ENCODE measurements at places on chromosomes 6 and 20.

DNA sequence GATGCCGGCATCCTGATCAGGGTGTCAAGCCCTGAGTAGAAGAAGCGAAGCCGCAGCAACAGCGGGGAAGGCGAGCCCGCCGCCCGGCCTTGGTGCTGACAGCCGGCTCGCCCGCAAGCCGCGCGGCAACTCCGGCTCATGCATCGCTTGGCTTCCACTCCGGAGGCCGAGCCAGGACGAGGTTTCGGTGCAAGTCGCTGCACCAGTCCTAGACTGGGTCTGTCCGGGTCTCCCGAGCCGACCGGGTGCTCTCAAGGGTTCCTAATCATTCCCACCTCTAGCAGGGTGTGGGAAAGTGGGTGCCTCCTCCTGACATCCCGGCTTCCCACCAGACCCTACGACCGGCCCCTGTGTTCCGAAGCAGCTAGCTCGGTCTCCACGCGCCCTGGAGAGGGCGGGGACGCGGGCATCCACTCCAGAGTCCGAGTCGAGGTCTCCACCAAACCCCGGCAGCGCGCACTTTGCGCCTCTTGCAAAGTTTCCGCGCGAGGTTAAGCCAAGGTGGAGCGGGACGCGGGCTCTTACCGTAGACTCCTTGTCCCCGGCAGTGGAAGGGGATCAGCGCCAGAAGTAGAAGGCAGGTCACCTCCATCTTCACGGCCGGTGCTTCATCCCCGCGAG lies 1.4 kb downstream of the MDGA1 start:
- peak; percentile 16 for DNase-seq

DNA sequence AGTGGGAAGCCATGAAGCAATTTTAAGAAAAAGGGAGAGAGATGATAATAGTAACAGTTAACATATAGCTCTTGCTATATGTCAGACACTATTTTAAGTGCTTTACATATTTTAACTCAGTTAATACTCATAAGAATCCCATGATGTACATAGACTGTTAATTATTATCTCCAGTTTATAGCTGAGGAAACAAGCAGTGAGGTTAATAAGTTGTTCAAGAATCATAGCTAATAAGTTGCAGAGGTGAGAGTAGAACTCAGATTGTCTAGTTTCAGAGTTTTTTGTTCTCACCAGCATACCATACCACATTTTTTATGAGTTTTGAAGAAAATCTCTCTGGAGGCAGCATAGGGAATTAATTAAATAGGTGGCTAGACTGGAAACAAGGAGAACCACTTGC lies 144.6 kb upstream of the MMS22L start:
- DNase-seq = no peak

GRCh38 chr6:44266347-44266746 lies 996 bp upstream of the NFKBIE start:
- DNase-seq = no peak

DNA sequence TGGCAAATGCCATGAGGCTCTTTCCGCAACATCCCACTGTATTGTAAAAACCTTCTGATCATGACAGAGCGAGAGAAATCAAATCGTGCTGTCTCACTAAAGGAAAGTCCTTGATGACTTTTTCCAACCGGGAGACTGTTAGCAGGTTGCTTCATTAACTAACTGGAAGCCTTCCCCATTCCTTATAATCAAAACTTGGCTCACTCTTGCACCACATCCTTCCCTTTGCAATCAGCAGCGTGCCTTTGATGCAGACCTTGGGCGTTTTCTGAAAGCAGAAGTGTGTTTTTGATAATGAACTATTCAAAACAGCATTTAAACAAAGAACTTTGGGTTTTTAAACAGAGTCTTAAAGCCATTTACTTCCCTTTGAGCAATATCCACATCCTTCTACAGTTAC lies 96.2 kb upstream of the CNR1 start:
- no peak for DNase-seq

- no peak for DNase-seq
These were observed 47.2 kb downstream of the TMEM242 start for GRCh38 chr6:157276134-157276532.

GRCh38 chr20:478949-479429 lies 16.7 kb upstream of the TBC1D20 start:
- peak; percentile 67 for DNase-seq

- DNase-seq = no peak
These were observed 60.3 kb upstream of the PTPN1 start for GRCh38 chr20:50449738-50450492.

GRCh38 chr6:128284128-128284527 lies 236.3 kb downstream of the PTPRK start:
- DNase-seq = no peak

DNA sequence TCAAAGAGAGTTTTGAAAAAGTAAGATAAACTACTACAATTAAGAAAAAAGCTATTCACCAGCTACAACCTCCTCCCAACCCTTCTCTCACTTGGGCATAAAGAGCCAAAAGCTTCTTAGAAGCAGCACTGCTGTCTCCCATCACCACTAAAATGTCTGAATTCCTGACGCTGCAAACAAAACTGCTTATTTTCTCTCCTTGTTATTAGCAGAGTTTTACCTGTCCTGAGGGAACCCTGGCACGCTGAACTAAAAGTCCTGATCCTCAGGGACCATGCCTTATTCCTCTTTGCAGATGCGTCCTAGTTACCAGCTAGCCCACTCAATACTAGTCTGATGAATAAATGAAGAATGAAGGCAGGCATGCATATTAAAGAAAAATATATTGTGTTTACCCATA lies 1.1 kb downstream of the HACE1 start:
- DNase-seq = no peak

GRCh38 chr6:88402909-88403308 lies 236.8 kb upstream of the CNR1 start:
- no peak for DNase-seq

- no peak for DNase-seq
These were observed 86.8 kb downstream of the ARHGAP18 start for GRCh38 chr6:129623008-129623732.

DNA sequence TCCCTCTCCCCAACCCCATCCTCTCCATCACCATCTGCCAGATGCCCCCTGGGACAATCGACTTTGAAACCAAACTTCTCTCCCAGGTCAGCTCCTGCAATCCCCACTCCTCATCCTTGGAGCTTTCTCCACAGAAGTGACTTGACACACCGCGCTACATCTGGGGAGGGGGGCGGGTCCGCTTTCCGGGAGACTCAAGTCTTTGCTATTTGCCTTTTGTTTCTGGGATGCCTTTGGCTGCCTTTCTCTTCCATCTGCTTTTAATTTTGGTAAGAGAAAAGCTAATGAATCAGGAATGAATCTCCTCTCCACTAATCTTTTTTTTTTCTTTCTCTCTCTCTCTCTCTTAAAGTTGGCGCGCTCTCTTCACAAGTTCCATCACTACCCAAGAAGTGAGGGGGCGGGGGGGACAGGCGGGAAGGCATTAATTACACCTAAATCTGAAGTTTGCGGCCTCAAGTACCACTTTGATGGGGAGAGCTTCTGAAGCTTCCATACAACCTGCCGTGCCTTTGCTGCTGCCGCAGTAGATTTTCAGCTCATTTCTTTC lies 664 bp upstream of the TPBG start:
- no peak for DNase-seq

DNA sequence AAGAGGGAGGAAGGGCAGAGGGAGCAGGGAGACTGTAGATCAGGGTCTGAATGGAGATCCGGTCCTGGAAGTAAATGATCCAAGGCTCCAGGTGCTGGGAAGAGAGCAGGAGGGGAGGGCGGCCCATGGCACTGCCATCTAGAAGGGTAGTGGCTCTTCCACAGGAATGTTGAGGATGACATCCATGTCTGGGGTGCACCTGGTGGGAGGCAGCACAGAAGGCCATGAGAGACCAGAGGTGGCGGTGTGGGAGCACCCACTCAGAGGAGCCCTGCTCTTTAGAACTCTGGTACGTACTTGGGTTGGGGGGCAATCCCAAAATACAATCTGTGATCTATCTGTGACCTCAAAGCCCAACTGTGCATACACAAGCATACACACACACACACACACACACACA lies 13.5 kb downstream of the DEFB132 start:
- no peak for DNase-seq

- no peak for DNase-seq
These were observed 35.0 kb upstream of the MLIP start for GRCh38 chr6:54076159-54076789.

GRCh38 chr6:98526465-98526864 lies 307.9 kb upstream of the POU3F2 start:
- no peak for DNase-seq

DNA sequence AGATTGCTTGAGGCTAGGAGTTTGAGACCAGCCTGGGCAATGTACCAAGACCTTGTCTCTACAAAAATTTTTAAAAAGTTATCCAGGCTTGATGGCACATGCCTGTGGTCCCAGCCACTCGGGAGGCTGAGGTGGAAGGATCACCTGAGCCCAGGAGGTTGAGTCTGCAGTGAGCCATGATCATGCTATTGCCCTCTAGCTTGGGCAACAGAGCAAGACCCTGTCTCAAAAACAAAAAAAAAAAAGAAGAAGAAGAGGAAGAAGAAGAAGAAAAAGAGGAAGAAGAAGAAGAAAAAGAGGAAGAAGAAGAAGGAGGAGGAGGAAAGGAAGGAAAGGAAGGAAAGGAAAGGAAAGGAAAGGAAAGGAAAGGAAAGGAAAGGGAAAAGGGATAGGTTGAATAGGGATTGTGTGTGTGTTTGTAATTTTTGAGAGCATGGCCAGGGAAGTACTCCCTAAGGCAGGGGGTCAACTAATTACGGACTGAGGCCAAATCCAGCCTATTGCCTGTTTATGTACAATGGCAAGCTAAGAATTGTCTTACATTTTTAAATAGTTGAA lies 43.0 kb upstream of the ZNF217 start:
- DNase-seq = no peak

- DNase-seq = no peak
These were observed 287.9 kb upstream of the DEFB112 start for GRCh38 chr6:50337532-50338122.

DNA sequence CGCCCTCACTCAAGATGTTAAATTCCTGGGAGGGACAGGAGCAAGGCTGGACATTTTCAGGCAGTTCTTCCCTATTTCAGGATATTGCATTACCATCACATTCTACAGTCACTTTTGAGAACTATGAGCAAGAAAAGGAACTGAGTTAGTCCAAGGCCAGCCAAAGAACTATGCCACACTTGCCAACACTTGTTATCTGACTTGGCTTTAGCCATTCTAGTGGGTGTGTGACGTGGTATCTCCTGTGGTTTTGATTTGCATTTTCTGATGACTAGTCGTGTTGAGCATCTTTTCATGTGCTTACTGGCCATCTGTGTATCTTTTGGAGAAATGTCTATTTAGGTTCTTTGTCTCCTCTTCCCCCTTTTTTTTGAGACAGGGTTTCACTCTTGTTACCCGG lies 12.0 kb downstream of the XRN2 start:
- DNase-seq = peak; percentile 50

GRCh38 chr6:127100510-127101140 lies 17.8 kb upstream of the RSPO3 start:
- DNase-seq = no peak

- DNase-seq = no peak
These were observed 51.5 kb downstream of the TRERF1 start for GRCh38 chr6:42400061-42400760.

DNA sequence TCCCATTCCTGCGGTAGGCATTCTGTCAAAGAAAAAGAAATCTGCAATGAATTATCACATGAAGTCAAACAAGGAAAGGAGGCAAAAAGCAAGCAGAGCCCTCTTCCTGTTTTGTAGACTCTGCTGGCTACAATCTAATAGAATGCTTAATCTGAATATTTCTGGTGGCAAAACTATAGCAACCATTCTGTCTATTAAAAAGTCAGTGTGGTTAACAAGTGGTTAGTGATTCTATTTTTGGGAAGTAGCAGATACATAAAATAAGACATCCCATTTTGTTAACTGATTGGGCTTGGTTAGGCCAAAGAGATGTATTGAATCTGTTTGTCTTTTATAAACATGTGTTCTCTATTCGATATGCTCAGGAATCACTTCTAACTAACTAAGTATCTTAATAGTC lies 442.3 kb downstream of the CDC5L start:
- DNase-seq = no peak

DNA sequence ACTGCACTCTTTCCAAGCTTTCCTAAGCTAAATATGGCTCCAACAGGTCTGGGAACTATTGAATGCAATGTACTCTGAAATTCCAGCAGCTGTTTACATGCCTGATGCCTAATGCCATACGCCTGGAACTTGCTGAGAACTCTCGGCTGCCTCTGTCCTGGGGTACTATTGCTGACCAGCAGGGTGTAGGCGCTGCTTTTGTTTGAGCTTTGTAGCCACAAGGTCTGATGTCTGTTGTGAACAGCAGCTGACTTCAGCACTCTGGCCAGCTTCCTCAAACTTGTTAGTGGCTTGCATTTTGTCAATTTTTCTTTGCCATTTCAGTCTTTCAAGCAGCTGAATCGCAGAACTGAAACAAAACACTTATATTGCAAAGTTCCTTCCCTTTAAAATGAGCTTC lies 26.7 kb downstream of the SAYSD1 start:
- DNase-seq = no peak

DNA sequence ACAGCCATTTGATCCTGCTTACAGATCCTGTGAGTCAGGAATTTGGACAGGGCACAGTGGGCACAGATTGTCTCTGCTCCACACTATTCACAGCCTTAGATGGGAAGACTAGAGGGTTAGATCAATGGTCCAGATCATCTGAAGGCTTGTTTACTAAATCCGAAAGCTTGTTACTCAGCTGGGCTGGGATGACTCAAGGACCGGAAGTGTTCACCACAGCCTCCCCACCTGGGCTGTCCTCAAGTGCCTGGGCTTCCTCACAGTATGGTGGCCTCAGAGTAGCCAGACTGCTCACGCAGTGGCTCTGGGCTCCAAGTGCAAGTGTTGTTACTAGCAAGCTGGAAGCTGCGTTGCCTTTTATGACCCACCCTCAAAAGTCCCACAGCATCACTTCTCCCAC lies 75.4 kb upstream of the INSM1 start:
- DNase-seq = peak; percentile 20

DNA sequence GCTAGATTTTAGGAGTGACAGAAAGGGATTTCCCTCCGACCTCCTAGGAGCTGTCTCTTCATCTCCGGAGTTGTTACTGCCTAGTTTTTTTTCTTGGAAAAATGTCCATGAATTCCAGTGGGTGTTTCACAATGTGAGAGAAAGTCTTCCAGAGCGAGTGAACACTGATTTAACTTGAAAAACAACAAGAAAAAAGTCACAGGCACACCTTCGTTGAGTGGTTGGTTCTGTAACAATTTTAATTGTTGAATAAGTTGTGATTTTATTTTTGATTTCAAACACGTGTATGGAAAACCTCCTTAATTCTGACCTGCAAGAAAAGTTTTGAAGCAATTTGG lies 2.9 kb downstream of the TFAP2C start:
- no peak for DNase-seq

- DNase-seq = no peak
These were observed 34.6 kb downstream of the DEFB114 start for GRCh38 chr6:49929340-49929739.

GRCh38 chr20:15252304-15252703 lies 914.9 kb upstream of the FLRT3 start:
- DNase-seq = no peak

GRCh38 chr6:34143196-34143883 lies 2.5 kb downstream of the GRM4 start:
- no peak for DNase-seq

GRCh38 chr6:25196464-25196863 lies 82.7 kb upstream of the CARMIL1 start:
- no peak for DNase-seq

GRCh38 chr6:70375166-70375565 lies 38.1 kb upstream of the FAM135A start:
- no peak for DNase-seq

- no peak for DNase-seq
These were observed 15.3 kb downstream of the IPCEF1 start for GRCh38 chr6:154341336-154341735.

- no peak for DNase-seq
These were observed 193.5 kb downstream of the LRFN2 start for GRCh38 chr6:40393641-40394040.
